ENCODE measurements at places on chromosomes 4 and X.

- no peak for DNase-seq
Observed at GRCh38 chr4:105632599-105632998, 75.9 kb downstream of the INTS12 start.

- no peak for DNase-seq
Observed at GRCh38 chr4:40661803-40662202, 32.1 kb upstream of the RBM47 start.

GRCh38 chr4:154417373-154417673 is 74.3 kb downstream of the DCHS2 start:
- no peak for DNase-seq

DNA sequence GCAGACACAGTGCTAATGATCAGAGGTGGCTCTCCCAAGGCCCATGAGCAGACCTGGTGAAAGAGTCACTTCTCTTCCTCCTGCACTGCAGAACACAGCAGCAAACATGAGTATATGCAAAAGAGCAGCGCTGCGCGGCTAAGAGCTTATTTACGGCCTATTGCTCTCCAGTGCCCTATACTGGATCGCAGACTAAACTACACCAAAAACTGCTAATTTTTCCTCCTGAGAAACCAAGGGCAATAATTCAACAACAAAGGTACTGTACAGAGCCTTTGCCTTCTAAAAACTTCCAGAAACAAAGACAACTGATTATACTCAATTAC is 702.5 kb downstream of the ARAP2 start:
- DNase-seq: no peak

All from stimulated activated CD4-positive, alpha-beta T cell treated with anti-CD3 and anti-CD28 coated beads, Interleukin-1b, Interleukin-23, amount 100 ng/mL, for 24 hours (primary cell).